ENCODE measurements at places on chromosomes 11 and 22.
A peak's percentile ranks its signal among the peaks of the same experiment; 100 is the strongest.

GRCh38 chr11:114263513-114264170 is 32.6 kb upstream of the NNMT start:
- no peak for DNase-seq

GRCh38 chr22:30989474-30989873 is 20.4 kb downstream of the TUG1 start:
- DNase-seq = no peak

GRCh38 chr22:24965822-24966626 is 13.5 kb downstream of the KIAA1671 start:
- no peak for DNase-seq

- DNase-seq = no peak
Measured at GRCh38 chr11:116602637-116602942, 170.2 kb downstream of the BUD13 start.

GRCh38 chr11:76669901-76670484 is 554 bp downstream of the LRRC32 start:
- DNase-seq = no peak

- no peak for DNase-seq
Measured at GRCh38 chr22:42878561-42879305, 21.7 kb upstream of the ARFGAP3 start.

DNA sequence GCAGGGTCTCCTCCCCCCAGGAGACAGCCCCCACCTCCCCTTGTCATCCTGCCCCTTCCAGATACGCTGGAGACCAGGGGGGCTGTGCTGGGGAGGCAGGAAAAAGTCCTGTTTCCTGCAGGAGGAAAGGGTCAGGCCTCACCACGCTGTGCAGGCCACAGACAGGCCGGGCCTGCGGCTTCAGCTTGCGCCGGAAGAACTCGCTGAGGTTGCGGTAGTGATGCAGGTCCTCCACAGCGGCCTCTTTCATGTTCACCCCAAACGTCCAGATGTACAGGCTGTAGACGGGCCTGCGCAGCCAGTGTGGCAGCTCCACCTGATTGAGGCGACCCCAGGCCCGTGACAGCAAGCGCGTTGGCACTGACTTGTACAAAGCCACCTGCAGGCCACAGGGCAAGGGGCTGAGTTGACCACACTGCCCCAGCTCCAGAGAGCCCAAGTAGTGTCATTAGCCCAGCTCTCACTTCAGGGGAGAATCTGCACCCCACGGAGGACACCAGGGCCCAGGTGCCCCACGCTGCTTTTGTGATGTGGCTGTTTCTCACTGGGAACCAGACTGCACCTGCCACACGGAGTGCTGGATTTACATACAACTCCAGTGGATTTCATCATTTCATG is 40.4 kb downstream of the PISD start:
- no peak for DNase-seq

DNA sequence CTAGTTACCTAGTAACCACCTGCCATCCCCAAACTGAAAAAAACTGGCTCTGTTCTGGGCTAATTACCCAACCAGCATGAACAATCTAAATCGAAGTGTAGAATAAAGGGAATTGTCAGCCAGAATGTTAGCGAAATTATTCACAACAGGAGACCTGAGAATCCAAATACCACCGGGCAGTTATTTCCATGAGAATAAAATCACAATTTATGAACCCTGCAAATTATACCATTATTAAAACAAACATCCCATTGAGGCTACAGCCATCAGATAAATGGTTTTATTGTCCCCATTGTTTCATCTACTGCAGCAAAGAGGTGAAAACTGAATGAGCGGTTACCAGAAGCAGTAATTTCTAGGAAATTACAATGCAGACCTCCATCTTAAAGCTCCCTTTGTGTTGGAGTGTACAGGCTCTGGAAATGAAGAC is 21.7 kb downstream of the FAM168A start:
- peak; percentile 86 for DNase-seq

- DNase-seq = no peak
Measured at GRCh38 chr11:34468209-34468841, 29.6 kb downstream of the CAT start.

GRCh38 chr22:29782061-29782845 is 15.1 kb downstream of the UQCR10 start:
- no peak for DNase-seq

- DNase-seq = no peak
Measured at GRCh38 chr11:101291279-101291678, 161.7 kb upstream of the PGR start.

DNA sequence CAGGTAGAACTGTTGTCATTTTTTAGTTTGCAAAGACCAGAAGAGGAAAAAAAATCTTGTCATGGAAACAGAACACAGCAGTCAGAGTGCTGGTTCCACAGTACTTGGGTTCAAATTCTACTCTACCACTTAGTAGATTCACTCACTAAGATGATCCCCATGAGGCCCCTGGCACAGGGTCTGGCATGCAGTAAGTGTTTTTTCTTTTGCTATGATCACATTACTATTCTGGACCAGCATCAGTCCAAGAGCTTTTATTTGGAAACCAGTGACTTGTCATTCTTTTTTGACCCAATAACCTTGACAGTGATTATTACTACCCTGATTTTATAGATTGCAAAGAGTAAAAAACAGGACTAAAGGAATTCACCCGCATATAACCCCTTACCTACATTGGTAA is 4.1 kb downstream of the EEF1G start:
- no peak for DNase-seq

DNA sequence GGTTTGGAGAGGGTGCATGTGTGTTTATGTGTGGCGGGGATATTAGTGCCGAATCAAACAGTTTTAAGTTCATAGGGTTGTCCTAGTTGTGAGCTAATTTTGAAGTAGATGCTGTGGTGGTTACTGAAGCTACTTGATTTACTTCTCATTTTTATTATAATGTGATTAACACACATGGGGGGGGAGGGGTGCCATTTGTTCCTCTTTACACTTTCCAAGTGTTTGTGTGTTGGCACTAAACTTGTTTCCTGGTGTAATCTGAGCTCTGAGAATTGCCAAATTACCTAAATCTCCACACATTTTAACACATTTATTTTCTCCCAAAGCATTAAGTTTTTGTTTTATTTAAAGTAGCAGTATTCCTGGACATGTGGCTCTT is 60.1 kb downstream of the ZNRF3 start:
- no peak for DNase-seq

DNA sequence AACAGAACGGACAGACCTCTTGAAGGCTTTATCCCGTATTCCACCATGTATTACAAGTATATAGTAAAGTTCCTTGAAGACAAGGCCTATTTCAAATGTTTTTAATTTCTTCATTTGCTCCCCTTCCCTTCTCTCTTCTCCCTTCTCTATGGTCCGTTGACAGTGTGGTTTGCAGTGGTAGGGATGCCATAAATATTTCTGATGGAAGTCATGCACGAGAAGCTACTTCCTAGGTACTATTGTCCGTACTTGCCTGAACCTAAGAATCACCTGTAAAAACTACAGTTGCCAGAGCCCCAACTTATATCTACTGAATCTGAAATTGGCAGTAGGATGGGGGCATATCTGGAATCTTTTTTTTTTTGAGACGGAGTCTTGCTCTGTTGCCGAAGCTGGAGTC is 2.8 kb downstream of the PISD start:
- DNase-seq = no peak

DNA sequence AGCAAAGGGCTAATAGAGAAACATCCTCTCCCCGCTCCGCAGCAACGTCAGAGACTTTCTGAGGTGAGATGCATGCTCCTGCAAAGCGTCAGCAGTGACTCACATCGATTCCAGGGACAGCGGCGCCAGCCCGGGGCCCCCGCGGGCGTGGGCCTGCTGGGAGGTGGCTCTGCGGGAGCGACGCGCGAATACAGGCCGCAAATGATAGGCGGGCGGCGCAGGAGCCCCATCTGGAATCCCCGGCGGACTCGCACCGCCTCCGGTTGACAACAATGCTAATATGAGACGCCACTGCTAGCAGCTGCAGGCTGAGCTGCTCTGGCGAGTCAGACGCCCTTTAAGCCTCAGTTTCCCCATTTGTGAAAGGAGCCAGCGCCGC is 557 bp downstream of the RANGAP1 start:
- peak; percentile 20 for DNase-seq

DNA sequence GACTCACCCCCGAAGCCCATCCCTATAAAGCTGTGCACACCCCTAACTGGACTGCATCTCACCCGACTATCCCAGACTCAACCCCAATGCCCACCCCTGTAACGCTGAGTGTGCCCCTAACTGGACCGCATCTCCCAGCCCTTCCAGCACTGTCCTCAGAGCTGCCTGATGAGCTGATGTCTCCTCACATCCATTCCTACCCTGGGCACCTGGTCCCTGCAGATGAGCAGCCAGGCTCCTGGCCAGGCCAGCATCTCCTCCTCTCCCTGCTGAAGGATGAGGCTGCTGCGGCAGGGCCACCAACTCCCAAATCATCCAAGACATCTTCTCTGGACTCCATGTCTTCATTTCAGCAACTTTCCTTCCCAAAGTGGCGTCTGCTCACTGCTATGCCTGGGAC is 332.1 kb downstream of the CTTN start:
- DNase-seq = no peak

GRCh38 chr11:88179141-88179540 is 3.9 kb upstream of the RAB38 start:
- DNase-seq = no peak

DNA sequence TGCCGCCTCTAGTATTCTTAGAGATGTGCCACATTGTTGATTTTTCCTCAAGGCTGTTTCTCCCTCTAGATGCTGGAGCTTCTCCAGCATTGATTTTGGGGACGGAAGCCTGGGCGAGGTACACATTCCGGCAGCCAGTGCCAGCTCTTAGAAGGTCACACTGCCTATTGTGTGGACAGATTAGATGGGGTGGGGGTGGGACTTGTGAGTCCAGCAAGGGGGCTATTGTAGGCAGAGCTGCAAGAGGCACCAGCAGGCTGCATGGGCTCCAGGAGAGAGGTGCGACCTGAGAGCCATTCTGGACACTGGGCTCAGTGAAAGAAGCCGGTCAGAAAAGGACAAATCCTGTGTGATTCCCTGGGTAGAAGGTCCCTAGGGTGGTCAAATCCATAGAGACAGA is 12.4 kb downstream of the C11orf21 start:
- DNase-seq = no peak

DNA sequence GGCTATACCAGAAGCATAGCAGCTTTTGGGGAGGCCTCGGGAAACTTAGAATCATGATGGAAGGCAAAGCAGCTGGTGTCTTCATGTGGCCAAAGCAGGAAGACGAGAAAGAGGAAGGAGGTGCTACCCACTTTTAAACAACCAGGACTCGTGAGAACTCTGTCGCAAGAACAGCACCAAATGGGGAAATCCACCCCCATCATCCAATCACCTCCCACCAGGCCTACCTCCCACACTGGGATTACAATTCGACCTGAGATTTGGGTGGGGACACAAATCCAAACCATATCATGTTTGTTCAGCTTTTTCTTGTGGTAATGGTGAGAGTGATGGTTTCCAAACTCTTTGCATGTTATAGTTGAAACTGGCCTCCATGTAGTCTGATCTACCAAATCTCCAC is 32.5 kb upstream of the OR10D3 start:
- no peak for DNase-seq

DNA sequence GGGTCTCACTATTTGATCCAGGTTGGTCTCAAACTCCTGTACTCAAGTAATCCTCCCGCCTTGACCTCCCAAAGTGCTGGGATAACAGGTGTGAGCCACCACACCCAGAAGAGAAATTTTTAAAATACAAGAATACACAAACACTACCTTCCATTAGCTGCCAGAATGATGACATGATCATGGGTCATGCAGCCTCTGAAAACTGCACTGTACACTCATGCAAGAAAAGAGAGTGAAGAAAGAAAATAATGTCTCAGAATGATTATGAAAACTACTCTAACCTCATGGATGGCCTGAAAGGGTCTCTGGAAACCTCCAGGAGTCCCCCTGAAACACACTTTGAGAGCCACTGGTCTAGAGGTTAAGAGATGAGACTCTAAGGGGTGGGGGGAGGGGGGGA is 18.8 kb downstream of the VPS37C start:
- no peak for DNase-seq

DNA sequence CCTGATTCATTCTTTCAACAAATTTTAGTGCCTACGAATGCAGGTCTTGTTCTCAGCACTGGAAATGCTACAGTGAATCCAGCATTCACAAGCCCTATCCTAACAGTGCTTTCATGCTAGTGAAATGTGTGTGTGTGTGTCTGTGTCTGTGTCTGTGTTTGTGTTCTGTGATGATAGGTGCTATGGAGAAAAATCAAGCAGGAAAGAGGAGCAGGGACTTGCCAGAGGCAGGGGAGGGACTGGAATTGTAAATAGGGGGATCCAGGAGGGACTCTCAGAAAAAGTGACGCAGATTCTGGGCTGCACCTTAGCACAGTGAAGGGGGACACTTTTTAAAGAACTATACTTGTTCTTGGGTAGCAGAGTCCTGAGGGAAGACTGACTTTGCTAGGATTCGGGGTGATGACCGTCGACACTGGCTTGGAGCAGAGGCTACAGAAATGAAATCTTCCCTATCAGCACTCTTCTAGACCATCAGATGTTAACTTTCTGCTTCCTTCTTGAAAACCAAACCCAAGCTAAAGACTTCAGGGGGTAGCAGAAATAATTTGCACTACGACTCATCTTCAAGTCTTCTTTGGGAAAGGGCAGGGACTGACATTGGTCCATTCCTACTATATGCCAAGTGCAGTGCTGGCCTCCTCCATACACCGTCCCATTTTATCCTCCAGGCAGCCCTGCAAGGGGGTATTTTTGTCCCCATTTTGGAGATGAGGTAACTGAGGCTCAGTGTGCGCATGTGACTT is 39.3 kb upstream of the PTPRJ start:
- no peak for DNase-seq

- no peak for DNase-seq
Measured at GRCh38 chr11:94193288-94193687, 64.6 kb downstream of the PANX1 start.

DNA sequence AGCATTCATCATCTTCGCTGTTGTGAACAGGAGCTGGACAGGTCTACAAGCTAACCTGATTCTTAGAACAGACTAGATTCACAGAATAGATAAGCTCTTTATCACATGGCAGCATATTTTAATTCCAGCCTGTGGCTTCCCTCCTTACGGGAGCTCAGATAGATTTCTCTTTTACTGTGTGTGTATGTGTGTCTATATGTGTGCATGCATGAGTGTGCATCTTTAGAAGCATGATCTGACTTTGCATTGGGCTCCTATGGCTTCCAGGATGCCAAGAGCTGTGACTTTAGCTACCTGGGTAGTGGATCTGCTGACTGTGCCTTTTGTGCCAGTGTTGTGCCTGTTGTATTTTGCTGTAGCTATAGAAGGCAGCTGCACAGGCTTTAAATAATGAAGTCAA is 44.3 kb downstream of the ZNRF3 start:
- no peak for DNase-seq

DNA sequence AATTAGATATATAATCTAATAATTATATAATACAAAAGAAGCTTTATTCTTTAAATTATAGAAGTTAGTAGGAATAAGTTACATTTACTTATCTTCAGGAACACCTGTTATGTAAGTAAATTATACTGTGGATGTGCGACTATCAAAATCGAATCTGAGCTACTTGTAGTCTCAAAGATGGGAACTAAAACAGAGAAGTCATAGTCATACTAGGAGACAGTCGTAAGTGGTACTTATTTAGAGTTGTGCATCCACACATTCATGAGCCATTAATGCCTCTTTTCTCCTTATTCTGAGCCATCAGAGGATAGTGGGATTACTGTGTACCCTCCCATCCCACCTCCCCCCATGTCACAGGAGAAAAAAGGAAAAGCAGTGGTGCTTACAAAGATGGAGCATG is 114.4 kb downstream of the CADM1 start:
- DNase-seq = no peak

All from NCI-H1105 (cell line).